CD4-positive, alpha-beta T cell treated with Interleukin-10 for 1 hour (primary cell): ENCODE measurements at places on chromosomes 5 and 9.

- DNase-seq: no peak
Observed at GRCh38 chr5:127615916-127616315, 33.0 kb upstream of the CTXN3 start.

DNA sequence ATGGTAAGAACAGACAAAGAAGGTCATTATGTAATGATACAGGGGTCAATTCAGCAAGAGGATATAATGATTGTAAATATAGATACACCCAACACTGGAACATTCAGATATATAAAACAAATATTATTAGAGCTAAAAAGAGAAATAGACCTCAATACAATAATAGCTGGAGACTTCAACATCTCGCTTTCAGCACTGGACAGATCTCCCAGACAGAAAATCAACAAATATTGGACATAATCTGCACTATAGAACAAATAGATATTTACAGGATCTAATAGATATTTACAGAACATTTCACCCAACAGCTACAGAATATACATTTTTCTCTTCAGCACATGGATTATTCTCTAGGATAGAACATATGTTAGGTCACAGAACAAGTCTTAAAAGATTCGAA lies 190.6 kb upstream of the RFX3 start:
- no peak for DNase-seq

- no peak for DNase-seq
Observed at GRCh38 chr9:97940233-97940632, 2.3 kb upstream of the HEMGN start.

DNA sequence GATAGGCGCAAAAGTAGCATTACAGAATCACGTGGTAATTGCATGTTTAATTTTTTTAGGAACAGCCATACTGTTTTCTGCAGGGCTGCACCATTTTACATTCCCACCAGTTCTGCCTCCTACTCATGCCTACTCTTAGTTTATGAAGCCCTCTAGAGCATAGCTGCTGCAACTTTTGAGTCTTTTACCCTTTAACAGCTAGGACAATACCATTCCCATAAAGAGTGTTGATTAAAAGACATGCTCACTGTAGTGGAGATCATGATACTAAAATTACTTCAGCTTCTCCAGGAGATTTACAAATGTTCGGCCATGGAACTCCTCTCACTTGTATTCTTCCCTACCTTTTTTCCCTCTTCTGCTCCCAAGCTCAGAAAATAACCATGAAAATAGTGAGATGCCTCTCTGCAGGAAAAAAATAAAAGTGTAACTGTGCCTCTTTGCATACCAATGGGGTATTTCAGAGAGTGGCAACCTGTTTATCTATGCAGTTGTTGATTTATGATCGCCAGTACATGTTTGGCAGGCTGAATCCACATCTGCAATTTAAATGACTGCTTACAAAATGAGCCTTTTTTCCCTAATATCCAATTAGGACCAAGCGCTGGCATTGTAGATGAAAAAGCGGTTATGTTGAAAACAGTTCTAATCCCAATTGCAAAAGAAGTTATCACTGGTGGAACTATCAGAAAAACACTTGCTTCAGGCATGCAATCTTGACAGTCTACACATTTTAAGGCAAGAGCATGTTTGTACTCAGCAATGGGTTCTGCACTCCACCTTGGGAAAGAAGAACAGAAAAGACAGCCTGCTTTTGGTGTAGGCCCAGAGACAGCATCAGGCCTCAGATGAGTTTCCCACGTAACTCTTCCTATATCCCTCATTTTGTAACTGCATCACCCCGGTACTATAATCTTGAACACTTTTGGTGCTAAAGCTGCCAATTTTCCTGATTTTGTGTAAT lies 131.1 kb downstream of the ADAMTSL1 start:
- DNase-seq: no peak

- peak; percentile 97 for DNase-seq
Observed at GRCh38 chr5:78294248-78295034, at the start of gene AP3B1. TSS of gene AP3B1 (minus strand) at chr5:78294698. CDS start at chr5:78294579, 119 bp downstream.

GRCh38 chr5:75603371-75603770 lies 7.9 kb upstream of the ANKDD1B start:
- no peak for DNase-seq

- no peak for DNase-seq
Observed at GRCh38 chr9:132244582-132245455, 83.0 kb downstream of the NTNG2 start.

- DNase-seq: no peak
Observed at GRCh38 chr5:92492908-92493307, 1088.1 kb downstream of the NR2F1-AS1 start.

DNA sequence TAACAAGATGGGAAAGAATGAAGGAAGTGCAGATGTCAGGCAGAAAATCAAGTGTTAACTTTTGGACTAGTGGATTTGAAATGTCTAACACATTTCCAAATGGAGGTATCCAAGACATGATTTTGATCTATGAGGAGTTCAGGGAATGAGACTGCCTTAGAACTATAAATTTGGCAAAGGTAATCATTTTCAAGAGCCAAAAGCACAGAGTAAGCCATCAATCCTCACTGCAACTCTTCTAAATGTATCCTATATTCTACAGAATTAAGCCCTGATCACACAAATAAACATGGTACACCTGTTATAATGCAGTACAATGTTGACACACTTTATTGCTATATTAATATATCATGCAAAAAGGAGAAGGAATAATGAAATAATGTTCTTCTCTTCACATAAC lies 55.6 kb downstream of the SETX start:
- no peak for DNase-seq

- no peak for DNase-seq
Observed at GRCh38 chr5:103465891-103466290, 96.7 kb downstream of the NUDT12 start.

DNA sequence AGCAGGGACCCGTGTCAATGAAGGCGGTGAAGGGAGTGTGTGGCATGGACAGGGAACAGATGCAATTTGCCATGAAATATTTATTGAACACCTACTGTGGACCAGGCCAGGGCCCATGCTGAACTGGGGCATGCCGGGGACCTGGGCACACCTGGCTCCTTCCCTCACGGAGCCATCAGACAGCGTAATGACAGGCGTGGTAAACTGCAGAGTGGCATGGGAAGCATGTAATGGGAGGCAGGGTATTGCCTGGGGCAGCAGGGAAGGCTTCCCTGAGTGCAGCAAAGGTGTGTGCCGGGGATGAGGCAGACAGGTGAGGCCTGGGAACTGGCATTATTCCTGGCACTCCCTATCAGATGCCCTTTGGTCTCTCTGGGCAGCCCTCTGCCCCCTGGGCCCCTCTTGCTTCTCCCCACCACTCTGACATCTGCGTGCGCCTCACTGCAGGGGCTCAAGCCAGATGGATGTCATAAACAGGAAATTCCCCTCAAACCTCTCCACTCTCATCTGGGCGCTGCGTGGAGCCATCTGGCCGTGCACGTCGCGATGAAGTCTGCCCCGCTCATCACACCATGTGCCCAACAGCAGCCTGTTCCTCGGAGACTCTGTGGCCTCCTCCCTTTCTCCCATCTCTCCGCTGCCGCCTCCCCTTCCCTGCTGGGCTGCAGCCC lies 67.6 kb downstream of the HMCN2 start:
- DNase-seq: no peak

DNA sequence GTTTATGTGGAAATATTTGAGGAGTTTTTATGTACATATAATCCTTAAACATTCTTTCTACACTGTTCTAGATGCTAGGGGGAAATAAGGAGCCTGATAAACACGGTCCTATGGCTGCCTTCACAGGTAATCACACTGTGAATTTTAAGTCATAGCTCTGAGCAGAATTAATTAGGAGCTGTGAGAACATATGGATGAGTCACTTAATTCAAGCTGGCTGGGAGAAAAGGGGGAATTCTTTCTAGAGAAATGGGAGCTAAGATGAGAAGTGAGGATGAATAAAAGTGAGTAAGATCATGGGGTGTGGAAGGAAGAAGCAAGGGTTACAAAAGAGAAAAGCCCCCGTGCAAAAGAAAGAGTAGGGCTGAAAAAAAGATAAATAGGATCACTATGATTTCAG lies 290.8 kb downstream of the DNAH5 start:
- DNase-seq: no peak

DNA sequence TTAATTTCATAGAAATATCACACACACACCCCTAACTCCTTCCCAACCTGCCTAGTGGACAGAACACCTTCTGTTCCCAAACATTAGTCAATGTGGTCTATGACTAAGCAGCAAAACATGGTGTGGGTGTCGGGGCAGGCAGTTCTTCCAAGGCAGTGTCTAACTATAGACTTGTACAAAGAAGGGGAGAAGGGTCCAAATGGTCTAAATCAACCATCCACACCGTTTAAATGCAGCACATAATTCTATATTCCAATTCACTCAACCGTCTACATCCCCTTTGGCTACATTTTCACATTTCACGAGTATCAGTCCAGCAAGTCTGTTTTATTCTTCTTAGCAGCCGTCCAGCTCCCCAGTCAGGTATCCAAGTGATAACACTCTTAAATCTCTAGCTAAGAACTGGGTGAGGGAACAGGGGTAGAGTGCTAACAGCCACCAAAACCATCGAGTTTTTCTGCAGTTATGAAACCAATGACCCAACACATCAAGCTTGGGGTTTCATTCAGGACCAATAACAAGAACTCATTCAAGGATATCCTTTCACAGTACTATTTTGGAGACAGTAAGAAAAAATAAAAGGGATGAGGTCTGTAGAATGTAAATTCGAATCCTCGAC lies 3.3 kb downstream of the ZNF608 start:
- no peak for DNase-seq

DNA sequence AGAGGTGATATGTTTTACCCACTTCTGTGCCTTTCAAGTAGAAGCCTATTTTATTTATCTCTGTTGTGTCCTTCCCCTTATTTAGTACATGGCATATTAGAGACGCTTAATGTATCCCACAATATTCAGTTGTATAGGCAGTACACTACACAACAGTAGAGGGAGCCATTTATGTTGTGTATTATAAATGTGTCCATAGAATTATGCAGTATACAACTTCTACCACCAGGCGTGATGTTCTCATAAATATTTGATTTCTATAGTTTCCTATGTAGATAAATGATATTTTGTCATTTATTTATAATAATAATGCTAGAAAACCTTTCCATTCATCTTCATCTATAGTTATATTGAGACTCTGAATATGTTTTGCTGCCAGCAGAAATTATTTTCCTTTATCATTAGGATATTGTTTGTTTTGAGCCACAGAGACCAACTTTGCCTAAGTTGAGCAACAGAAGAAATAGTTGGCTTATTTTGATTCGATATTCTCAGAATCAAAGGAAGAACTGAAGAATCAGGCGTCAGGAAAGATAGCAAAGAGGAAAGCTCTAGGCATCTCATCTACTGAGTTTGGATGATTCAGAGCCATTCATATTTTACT lies 81.7 kb downstream of the ADAMTS19 start:
- DNase-seq: no peak

- peak; percentile 16 for DNase-seq
Observed at GRCh38 chr9:92378865-92379560, 25.4 kb downstream of the OGN start.

DNA sequence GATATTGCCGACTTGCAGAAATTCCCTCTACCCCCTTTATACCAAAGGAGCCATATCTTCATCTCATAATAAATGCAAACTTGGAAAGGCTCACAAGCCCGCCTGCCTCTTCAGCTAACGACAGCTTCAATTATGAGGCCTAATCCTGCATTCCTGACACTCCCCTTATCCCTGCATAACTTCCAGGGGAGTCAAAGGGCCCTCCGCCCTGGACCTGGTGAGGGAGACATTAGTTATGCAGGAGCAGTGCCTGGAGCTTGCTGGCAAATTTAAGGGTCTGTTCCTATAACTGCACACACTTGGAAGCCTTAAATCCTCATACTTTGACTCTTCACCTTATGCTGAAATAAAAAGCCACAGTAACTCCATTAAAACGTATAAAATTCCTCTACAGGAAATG lies 617.9 kb downstream of the BNC2 start:
- no peak for DNase-seq

DNA sequence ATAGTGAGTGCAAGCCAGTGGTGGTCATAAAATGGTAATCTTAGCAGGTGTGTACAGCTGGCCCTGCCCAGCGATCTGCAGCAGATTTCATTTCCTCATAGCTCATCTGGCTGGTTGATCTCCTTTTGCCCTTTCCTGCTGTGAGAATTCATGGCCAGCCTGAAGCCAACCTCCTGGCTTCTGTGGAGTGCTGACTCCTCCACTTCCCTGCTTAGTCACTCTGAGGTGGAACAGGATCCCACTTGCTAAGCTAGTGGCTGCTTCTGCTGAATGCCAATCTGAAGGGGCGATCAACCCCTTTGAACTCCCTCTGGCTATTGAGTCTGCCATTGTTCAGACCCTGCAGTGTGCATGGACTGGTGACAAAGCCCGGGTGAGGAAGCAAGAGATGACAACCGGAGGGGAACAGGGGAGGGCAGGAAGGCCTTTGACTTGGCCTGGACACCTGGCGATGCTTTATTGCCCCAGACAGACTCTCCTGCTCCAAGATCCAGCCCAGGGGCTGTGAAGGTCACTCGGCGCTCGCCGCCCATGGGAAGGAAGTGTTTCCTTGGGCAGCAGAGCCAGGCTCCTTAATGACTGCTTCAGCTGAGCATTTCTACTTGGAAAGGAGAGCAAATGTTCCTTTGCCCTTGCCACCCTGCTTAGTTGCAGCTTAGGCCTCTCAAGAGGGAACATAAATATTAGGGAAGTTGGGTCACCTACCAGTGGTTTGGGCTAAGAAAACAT lies 341.1 kb downstream of the ZSWIM6 start:
- no peak for DNase-seq

GRCh38 chr9:27528076-27528885 lies 1.3 kb downstream of the MOB3B start:
- DNase-seq: peak; percentile 49

GRCh38 chr9:130692321-130692720 lies 1.3 kb upstream of the EXOSC2 start:
- no peak for DNase-seq

GRCh38 chr5:132469380-132470009 lies 21.1 kb downstream of the IRF1 start:
- DNase-seq: no peak

DNA sequence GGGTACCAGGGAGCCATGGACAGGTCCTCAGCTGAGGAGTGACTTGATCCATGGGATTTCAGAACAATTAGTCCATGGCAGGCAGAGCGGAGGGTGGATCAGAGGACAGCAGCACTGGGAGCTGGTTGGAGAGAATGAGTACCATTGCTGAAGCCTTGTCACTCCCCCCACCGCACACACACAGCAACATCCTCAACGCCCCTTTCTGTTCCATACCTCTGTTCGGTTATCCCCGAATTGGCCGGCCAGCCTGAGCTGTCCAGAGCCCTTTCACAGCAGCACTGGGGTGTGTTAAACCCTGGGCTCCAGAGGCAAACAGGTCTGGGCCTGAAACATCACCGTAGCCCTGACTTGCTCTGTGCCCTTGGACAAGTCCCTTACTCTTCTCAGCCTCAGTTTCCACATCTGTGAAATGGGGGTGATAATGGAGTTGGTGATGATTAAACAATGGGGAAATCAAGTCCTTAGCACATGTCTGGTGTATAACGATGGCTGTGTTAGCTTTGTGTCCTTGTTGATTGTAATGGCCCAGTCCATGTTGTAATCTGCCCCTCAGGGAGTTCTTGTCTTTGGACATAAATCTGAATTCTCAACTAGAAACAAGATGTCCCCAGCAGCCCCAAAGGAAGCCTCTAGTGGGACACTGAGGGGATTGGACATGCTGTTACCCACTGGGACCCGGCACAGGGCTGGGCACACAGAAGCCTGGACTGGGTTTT lies 16.9 kb downstream of the GSN start:
- no peak for DNase-seq
